ENCODE measurements at places on chromosomes 16 and 17.

DNA sequence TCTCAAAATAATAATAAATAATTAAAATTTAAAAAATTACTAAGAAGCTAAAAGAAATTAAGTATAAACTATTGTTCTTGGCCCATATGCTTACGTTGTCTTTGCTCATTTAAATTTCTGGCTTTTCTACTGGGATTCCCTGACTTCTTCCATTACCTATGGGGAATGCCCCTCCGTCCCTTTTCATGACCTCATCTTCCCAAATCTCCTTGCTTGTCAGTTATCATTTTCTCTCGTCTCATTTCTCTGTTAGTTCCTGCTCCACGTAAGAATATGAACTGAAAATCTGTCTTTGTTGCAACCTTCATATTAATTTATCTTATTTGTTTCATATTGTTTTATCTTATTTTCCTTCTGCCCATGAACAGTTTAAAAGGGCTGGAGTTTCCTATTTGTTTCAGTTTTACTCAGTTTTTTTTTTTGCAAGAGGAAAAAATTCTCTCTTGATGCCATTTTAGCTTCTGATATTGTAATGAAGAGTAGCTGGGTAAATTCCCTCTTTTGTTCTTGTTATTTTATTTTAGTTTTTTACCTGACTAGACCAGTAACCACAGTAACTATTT is 2.5 kb upstream of the DNAJA2 start:
- DNase-seq, result no peak

DNA sequence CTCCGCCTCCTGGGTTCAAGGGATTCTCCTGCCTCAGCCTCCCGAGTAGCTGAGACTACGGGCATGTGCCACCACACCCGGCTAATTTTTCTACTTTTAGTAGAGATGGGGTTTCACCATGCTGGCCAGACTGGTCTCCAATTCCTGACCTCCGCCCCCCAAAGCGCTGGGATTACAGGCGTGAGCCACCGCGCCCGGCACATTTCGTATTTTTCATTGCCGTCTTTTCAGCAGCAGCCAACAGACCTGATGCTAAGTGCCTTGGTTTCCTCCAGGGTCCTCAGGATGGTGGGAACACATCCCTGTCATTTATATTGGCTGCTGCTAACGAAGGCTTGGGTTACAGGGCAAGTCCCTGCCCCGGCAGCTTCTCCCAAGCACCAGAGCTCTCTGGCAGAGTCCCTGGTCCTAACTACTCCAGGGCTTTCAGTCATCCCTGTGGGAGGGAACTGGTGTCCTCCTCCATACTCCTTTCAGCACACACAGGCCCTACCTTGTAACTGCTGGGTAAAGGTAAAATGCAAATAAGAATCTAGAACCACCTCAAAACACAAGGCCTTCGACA is 1.5 kb upstream of the RNF157 start:
- DNase-seq, result no peak

GRCh38 chr16:47617732-47618131 is 156.6 kb downstream of the PHKB start:
- no peak for DNase-seq

- no peak for DNase-seq
Observed at GRCh38 chr16:85313526-85314301, 201.4 kb upstream of the CIBAR2 start.

- DNase-seq, result no peak
Observed at GRCh38 chr17:48575673-48576478, 2.3 kb downstream of the HOXB4 start.

GRCh38 chr16:1310832-1311200 is 1.4 kb downstream of the UBE2I start:
- DNase-seq, result no peak

DNA sequence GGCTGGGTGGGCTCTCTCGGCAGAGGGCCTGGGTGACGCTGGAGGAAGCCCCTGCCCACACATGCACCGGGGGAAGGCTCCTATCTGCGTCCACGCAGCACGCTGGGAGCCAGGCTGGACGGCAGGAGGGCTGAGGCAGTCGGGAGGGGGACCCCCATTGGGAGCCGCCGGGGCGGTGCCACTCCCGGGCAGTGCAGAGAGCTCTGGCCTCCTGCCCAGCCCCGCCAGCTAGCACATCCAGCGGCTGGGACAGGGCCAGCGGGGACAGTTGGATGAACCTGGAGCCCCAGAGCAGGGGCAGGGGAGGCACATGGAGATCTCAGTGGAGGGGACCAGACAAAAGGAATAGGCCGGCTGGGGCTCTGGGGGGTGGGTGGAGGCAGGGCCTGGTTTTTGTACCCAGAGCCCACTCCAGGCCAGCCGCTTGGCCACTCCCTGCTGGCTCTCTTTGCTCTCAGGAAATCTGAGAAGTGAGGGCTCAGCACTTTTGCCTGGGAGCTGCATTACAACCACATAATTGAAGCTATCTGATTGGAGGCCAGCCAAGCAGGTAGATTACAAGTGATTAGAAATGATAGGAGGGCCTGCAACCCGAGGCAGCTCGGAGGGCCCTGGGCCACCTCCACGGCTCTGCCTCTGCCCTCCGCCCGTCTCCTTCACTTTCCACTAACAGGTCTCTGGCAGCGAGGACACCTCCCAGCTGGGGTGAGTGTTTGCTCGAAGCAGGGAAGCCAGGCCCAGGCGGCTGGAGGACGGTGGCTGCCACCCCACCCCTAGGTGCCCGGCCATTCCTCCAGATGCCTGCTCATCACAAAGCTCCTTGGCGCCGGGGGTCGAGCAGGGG is 40.1 kb downstream of the ENGASE start:
- DNase-seq, result no peak

GRCh38 chr17:83010206-83011200 is 68.9 kb upstream of the METRNL start:
- DNase-seq, result no peak

GRCh38 chr16:1443980-1444729 is at the start of gene CCDC154:
CCDC154 (minus strand) TSS chr16:1444556; CDS start chr16:1444322, 234 bp downstream.
- DNase-seq, result no peak

GRCh38 chr17:72592242-72592966 is 471.6 kb downstream of the SOX9 start:
- DNase-seq, result peak; percentile 33

GRCh38 chr17:73025041-73025560 is 67.4 kb downstream of the SLC39A11 start:
- DNase-seq, result no peak

DNA sequence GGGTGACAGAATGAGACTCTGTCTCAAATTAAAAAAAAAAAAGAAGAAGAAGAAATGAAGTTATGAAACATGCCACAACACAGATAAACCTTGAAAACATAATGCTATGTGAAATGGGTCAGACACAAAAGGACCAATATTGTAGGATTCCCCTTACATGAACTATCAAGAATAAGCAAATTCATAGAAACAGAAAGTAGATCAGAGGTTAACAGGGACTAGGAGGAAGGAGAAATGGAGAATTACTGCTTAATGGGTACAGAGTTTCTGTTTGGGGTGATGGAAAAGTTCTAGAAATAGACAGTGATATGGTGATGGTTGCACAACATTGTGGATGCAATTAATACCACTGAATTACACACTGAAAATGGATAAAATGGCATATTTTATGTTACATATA is 16.3 kb downstream of the RANBP10 start:
- no peak for DNase-seq

DNA sequence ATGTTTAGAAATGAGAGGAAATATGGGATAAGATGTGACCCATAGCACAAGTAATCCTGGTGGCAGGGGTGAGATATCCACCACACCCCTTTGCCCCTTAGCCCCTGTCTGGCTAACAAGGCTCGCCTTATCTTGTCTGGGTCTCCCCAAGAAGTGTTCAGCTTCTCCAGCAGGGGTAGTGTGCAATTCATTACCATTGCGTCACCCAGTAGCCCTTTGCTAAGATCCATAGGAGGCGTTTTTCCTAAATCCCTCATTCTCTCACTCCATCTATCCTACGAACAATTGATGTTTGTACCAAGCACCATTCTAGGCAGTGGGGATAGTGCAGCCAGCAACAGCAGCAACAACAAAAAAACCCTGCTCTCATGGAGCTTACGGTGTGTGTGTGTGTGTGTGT is 30.8 kb downstream of the CCDC42 start:
- no peak for DNase-seq

DNA sequence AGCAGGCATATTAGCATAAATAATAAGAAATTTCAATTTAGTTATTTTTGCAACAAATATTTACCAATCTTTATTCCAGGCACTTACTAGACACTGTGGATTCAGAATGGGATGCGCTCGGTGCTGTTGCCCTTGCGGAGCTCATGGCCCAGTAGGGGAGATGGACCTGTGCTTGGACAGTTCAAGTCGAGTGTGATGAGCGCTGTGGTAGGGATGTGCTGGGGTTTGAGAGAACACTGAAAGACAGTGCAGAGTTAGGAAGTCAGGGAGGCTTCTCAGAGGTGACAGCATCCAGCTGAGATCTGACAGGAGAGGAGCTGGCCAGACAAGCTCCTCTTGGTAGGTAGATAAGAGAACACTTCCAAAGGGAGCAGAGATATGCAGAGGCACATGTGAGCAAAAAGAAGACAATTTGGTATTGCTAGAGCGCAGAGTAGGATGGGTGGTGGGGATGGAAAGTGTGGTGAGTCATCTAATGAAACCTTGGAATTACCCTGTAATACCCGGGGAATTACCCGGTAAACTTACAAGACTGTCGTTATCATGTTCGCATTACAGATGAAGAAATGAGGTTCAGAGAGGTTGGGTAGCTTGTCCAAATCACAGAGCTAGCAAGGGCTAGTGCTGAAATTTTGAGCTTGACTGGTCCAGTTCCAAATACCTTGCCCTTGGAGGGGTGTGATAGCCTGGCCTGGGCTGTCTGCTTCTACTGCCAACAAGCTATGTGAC is 298.1 kb upstream of the N4BP1 start:
- no peak for DNase-seq

DNA sequence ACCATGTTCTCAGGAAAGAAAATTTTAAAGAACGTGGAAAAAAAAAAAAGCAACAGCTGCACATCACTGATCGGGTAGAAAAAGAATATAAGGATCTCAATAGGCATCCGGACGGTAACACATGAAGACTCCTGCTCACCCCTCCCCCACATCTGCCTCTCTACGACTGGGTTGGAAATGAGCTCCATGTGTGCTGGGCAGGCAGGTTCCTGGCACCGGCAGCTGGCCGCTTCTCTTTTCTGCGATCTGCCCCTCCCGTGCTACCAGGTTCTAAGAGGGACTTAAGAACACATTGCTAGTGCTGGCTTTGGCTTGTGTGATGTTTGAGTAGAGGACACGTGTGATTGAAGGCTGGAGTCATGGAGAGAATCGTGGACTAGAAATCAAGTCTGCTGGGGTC is 115.5 kb downstream of the AATF start:
- DNase-seq, result no peak

GRCh38 chr17:69390795-69391501 is 23.5 kb upstream of the MAP2K6 start:
- no peak for DNase-seq

DNA sequence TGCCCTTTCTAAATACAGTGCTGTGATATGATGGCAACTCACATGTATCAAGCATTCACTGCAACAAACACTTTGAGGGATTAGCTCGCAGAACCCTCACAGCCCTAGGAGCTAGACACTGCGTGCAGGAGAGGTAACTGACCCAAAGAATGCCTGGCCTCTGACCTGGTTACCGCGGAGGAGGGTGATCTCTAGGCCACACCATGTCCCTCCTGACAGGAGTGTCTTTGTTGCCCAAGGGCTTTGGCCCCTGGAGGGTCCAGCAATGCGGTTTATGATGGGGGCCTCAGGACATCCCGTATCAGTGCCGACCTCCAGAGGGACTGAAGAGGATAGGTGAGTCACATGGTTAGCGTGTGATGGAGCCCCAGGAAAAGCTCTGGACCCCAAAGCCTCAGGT is 130.6 kb downstream of the MGAT5B start:
- DNase-seq, result no peak

- no peak for DNase-seq
Observed at GRCh38 chr17:59534583-59534982, 30.8 kb upstream of the DHX40 start.

GRCh38 chr16:65667011-65667578 is 545.2 kb upstream of the CDH11 start:
- DNase-seq, result no peak

- DNase-seq, result no peak
Observed at GRCh38 chr17:3034578-3034920, 28.9 kb downstream of the OR1D5 start.

DNA sequence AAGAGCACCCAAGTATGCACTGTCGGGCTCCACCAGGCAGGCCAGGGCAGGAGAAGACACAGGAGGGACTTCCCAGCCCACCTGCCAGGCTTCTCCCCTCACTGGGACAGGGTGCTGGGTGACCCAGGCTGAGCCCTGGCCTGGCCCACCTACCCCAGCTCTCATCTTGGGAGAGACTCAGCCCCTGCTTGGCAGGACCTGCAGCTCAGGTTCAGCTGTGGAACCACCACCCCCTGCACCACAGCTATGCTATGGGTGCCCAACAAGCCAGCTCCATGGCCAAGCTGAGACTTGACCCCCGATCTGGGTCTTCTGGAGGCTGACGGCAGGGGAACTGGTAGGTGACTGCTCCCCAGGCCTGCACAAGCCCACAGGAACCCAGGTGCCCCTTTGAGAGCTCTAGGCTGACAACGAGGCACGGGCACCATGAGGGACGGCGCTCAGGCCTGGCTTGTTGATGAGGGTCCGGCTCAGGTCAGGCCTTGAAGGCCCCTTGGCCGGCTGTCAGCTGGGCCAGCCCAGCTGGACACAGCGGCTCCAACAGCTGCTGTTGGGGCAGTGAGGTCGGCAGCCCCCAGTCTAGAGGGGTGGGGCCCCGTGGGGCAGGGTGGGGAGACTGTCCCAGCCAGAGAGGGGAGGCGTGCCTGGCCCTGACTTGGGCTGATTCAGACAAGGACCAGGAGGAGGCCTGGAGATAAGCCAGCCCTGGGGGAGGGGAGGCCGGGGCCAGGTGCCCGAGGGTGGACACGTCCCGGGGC is 4.6 kb downstream of the RPUSD1 start:
- DNase-seq, result no peak

DNA sequence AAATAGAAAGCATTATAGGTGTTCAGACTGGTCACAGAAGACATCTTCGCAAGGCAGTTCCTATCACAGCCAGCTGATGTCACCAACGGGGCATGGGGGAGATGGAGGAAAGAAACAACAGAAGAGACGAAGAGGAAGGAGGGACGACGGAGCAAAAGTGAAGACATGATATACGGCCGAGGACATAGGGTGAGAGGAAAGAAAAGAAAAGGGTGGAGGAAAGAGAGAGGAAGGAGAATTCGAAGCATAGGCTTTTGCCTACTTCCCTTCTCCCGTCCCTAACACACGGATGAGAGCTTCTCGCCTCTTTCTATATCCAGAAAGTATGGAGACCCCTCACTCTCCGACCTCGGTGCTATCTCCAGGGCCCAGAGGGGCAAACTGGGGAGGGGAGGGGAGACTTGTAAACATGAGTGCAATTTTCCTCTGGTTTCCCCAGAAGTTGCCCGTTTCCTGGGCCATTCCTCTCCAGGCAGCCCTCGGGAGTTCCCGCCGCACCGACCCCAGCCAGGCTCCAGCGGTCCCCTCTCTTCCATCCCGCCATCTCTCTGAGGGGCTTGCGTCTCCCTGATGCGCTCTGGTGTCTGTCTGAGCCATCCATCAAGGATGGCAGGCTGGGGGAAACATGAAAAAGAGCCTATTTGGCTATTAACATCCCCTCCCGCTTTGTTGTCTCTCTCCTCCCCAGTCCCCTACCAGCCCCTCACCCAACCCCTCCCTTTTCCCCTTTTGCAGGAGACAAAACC is 26.0 kb downstream of the COPZ2 start:
- DNase-seq, result peak; percentile 59

- no peak for DNase-seq
Observed at GRCh38 chr17:79443026-79443425, 167.8 kb downstream of the RBFOX3 start.

GRCh38 chr16:51326131-51326856 is 175.2 kb upstream of the SALL1 start:
- DNase-seq, result no peak

Measured in thymus (tissue), 14 donors.